Activated effector memory CD4-positive, alpha-beta T cell treated with Interleukin-2 at 50 U/mL for 16 hours (primary cell): ENCODE measurements at places on chromosomes 5 and 9.

- no peak for DNase-seq
These were observed 2.0 kb downstream of the TNC start for GRCh38 chr9:115115924-115116323.

DNA sequence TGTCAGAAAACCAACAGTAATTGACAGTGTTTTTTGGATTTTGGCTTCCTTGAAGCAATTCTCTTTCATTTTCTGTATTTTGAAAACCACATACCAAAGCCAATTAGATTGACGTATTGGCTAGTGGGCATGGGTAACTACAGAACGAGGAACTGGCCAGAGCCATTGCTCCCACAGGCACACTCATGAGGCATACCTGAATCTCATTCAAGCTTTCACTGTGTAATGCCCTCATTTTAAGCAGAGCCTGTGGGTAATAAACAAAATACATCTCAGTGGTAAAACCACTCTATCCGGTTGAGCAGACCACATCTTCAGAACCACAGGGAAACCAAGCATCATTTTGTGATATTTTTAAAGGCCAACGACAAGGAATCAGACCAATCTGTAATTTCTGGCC lies 394.1 kb downstream of the ZNF608 start:
- no peak for DNase-seq

- DNase-seq: no peak
These were observed 54.0 kb upstream of the CTSL start for GRCh38 chr9:87671925-87672324.

- no peak for DNase-seq
These were observed 27.4 kb upstream of the GSN start for GRCh38 chr9:121240472-121241135.

- DNase-seq: no peak
These were observed 8.3 kb downstream of the NANS start for GRCh38 chr9:98064623-98065392.

GRCh38 chr9:38281196-38281595 lies 111.3 kb upstream of the ALDH1B1 start:
- DNase-seq: no peak

GRCh38 chr9:111866976-111867375 lies 29.6 kb upstream of the UGCG start:
- peak; percentile 3 for DNase-seq

DNA sequence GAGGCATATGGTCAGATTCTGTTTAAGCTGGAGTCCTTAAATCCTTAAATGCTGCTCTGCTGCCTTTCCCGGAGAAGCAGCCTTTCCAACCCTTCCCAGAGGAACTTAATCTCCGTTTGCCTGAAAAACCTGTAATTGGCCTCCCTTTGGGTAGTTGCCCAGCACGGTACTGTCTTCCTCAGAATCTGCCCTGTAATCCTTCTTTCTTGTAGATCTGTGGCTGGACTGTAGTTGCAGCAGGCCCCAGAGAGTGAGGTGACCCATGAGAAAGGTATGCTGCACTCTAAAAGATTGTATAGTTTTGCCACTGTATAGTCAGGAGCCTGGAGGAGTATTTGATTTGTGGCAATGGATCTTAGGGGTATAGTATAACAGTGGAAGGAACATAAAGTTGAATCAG lies 11.7 kb downstream of the SPIN1 start:
- no peak for DNase-seq

DNA sequence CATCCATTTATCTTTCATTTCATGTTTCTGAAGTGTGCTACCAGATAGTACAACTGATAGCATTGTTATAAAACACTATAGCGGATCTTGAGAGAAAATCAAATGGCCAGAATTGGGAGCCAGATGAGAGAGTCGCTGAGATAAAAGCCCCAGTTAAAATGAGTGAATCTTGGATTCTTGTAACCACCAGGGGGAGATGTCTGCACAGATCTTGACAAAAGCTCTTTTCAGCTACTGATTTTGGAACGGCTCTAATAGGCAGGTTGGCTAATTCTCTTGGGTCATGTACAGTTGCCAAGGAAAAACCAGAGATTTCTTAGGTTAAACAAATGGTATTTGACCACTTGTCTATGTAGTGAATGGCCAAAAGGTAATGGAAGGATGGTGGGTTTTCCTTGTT lies 21.7 kb downstream of the F2RL2 start:
- no peak for DNase-seq

- no peak for DNase-seq
These were observed 69.8 kb downstream of the DOCK2 start for GRCh38 chr5:169706758-169707450.

DNA sequence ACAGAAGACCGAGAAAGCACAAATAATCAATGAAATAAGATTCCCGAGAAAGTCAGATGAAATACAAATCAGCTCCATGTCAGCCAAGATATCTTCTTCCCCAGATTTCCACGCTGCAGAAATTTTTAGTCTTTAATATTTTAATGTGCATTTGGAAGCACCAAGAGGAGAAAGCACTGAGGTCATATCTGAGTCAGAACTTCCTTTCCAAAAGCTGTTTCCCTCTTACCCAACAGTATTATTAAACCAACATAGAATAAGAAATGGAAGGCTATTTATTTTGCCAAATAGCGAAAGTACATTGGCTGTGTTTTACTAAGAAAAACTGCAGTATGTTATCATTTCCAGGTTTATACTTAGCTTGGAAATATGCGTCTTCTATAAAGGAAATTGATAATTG lies 772.1 kb upstream of the CDH9 start:
- DNase-seq: no peak

DNA sequence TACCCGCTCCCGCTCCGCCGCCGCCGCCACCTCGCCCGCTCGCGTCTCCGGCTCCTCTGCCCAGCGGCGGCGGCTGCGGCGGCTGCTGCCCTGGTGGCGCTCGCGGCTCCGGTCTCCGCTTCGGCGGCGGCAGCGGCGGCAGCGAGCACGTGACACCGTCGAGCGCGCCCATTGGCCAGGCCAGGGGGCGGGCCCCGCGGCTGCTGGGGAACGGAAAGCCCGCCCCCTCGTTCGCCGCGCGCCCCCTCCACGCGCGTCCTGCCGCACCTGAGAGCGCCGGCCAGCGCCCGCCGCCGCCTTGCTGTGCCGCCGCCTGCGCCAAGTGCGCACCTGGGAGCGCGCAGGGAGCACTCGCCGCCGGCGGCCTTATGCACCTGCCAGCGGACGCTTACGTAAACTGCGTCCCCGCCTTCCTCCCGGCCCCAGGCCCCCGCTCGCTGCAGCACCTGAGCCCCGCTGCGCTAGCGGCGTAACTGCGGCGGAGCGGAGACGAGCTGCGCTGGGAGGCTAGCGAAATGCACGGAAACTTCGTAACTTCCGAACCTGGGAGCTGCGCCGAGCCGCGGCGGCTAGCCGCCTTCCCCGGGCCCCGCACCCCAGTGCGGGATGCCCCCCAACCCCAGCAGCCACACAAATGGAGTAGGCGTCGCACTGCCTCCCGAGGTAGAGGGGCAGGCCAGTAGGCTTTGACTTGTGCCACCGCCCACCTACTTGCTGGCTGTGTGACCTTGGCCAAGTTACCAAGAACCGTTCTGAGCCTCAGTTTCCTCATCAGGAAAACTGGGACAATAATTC lies at the start of gene STRBP:
Gene STRBP (minus strand): TSS at position 122 of the 795 bp plus-strand sequence. CDS start 84,452 bp downstream, outside the sequence.
- DNase-seq: peak; percentile 91

- DNase-seq: no peak
These were observed 213.3 kb downstream of the IRX2 start for GRCh38 chr5:2538169-2538568.

- no peak for DNase-seq
These were observed 92.1 kb upstream of the PHYKPL start for GRCh38 chr5:178324481-178325310.

DNA sequence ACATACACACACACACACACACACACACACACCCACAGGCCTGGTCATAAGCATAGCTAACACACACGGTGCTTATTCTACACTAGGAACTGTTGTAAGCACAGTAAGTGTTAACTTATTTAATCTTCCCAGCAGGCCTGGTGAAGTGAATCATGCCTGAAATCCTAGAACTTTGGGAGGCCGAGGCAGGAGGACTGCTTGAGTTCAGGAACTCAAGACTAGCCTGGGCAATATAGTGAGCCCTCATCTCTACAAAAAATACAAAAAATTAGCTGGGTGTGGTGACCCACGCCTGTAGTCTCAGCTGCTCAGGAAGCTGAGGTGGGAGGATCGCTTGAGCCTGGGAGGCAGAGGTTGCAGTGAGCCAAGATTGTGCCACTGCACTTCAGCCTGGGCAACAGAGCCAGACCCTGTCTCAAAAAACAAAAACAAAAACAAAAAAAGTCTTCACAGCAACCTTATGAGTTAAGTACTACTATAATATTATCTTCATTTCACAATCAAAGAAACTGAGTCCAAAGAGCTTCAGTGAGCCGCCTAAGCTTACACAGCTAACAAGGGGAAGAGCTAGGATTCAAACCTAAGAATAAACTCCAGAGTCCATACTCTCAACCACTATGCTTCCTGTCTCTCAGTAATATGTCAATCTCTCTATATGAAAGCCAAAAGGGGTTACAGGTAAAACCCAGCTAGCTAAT lies 2.3 kb downstream of the MEGF9 start:
- DNase-seq: peak; percentile 5

GRCh38 chr5:154694159-154694558 lies 61.0 kb upstream of the LARP1 start:
- no peak for DNase-seq

DNA sequence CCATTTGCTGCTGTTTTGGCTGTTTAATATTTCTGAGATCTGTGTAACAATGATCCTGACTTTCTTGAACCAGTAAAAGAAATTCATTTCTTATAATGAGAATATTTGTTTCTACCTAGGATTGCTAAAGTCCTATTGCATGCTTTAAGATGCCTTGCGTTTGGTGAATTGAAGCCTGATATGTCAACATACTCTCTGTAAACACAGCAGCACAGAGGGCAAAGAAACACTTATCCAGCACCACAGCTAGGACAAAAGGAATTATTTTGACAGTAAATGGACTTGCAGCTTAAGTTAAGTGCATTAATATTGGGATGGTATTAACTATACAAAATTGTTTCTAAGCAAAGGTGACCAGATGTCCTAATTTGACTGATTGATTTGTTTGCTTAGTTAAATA lies 2031.2 kb upstream of the CDH6 start:
- no peak for DNase-seq

GRCh38 chr5:146474065-146474464 lies 26.9 kb downstream of the TCERG1 start:
- DNase-seq: no peak

DNA sequence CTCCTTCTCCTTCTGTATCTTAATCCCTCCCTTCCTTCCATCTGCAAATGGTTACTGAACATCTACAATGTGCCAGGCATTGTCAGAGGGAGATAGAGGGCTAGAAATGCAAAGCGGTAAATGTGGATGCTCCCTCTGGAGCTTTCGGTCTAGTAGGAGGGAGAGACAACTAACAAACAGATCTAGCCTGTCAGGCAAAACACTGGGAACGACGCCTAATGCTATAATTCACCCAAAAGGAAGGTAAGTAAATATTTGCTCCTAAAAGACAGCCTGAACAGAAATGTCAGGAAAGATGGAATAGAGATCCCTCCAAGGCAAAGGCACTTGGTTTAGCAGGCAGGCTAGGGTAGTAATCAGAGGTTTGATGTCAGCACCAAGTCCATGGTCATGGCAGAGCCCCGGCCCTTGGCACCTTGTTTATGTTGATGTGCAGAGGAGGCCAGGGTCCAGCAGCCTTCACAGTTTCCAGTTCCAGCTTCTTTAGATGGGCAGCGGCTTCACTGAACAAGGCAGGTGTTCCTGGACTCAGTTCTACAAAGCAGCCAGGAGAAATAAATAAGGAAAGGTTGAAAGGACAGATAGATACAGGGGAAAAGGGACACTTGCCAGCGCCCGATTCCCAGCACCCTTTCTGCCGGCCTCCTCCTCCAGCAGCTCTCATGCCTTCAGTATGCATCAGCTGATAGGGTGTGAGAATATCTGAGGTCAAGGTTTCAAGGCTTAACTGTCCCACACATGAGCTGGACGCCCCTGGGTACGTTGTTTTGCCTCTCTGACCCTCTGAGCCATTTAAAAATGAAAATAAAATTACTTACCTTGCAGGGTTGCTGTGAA lies 46.5 kb upstream of the FRRS1L start:
- no peak for DNase-seq

- DNase-seq: no peak
These were observed 540.5 kb downstream of the KCTD16 start for GRCh38 chr5:144711172-144711571.

GRCh38 chr9:71819115-71819739 lies 50.9 kb upstream of the CEMIP2 start:
- no peak for DNase-seq

GRCh38 chr9:110123341-110124095 lies 84.4 kb downstream of the C9orf152 start:
- no peak for DNase-seq

- DNase-seq: no peak
These were observed 245.1 kb downstream of the MAST4 start for GRCh38 chr5:66841264-66841663.

GRCh38 chr5:19770396-19770795 lies 217.6 kb downstream of the CDH18 start:
- no peak for DNase-seq

GRCh38 chr5:73365301-73365853 lies 83.2 kb downstream of the FOXD1 start:
- no peak for DNase-seq

GRCh38 chr5:95728494-95729114 lies 2.5 kb upstream of the RHOBTB3 start:
- no peak for DNase-seq

GRCh38 chr5:7246287-7246686 lies 149.7 kb upstream of the ADCY2 start:
- no peak for DNase-seq

DNA sequence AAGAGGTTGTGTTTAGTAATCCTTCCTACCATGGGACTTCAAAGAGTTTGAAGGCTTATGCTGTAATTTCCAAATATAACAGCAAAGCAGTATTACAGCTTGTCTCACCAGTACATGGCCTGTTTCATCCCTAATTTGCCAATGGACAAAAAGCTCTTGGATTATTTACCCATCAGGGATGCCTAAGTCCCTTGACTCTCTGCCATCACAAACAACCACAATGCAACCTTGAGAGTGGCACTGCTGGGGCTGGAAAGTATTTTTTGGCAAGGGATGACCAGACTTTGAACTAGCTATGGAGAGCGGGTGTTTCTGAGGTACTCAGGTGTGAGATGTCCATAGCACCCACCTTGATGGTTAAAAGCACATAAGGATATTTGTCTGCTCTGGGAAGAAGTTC lies 9.1 kb downstream of the MAMDC2 start:
- no peak for DNase-seq

DNA sequence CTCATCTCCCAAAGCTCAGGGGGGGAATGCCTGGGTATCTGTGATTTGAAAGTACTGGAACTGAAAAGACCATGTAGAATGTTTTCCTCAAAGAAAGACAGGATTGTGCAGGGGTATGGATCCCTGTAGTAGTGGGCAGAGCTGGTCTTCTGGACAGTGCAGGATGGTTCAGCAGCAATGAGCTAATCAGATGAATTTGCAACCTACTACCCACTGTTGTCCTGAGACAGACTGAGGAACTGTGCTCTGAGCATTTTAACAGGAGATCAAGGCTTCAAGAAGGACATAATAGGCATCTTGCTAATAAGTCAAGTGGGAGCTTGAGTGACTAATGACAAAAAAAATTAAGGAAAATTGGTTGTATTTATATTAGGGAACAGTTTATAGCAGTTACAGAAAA lies 61.7 kb downstream of the FYB1 start:
- DNase-seq: no peak

- no peak for DNase-seq
These were observed 48.9 kb upstream of the CHD1 start for GRCh38 chr5:98977723-98978122.
